ENCODE measurements at places on chromosomes 7 and 10.

GRCh38 chr10:102492983-102493382 is 9.5 kb downstream of the ACTR1A start:
- DNase-seq = no peak

GRCh38 chr10:32959006-32959920 is 1.2 kb upstream of the ITGB1 start:
- DNase-seq = no peak

DNA sequence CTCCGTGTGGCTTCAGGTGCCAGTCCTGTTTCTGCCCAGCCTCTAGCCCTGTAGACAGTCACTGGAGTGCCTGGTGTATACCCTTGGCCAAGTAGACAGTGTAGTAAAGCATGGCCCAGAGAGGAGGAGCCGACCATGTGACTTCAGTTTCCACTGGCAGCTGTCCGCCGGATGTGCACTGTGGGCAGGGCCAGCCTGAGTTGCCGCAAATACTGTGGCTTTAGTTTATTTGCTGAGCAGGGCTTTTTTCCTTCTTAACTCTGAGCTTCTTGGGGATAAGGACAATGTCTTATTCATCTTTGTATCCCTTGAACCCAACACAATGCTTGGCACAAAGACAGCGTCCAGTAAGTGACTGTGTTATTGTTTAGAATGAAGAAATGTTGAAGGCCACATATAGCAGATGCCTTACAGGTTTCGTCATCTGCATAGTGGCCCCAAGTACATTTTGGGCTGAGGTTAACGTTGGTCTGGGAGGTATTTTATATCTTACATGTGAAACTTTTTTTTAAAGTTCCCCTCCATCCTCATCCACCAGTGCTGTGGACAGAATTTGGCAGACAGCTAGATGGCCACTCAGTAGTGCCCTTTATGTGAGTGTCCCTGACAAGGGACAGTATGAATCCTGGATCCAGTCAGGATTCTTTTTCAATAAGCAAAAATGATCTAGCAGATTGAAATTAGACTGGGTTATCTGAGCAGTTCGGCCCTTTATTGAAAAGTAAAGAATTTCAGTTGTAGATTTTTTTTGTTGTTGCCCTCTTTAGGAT is 40.6 kb downstream of the CYP17A1 start:
- DNase-seq = no peak

DNA sequence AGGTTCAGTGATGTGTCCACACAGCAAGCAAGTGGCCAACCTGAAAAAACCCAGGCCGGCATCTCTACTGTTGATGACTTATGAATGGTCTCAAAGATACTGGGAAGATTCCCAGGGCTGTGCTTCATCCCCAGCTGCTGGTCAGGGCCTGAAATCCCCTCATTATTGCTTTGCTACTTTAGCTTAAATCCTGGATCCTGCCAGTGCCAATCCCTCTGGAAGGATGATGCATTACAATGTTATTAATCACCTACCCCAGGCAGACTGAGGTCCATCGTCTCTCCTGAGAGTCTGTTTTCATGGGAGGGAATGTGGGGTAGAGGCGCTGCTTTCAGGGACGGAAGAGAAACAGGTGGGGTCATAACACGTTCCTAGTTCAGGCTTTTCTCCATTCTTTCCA is 371.6 kb downstream of the RPS24 start:
- no peak for DNase-seq

DNA sequence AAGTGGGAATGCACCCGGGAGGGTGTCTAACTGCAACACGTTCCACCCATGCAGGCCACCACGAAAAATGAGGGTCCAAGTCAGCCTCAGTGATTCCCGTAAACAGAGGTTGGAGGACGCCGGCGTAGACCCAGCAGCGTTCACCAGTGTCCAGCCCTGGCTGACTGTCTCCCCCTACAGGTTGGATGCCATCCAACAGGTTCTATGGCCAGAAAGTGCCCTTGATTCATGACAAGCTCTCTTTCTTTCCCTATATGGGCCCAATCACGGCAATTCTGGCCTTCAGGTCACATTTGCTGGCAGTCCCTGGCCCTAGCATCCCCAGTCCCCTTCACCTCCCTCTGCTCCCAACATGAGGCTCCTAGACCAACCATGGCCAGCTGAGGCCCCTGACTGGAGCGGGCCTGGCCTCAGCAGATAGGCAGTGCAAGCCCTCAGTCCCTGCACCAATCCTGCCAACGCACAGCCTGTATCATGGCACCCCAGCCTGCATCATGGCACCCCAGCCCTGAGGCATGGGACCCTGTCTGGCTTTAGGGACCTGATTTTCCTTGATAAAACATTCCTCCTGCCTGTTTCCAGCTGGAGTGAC is 227.4 kb downstream of the GRID1 start:
- DNase-seq = no peak

- DNase-seq = no peak
These were observed 19.4 kb downstream of the LDB3 start for GRCh38 chr10:86687750-86688149.

DNA sequence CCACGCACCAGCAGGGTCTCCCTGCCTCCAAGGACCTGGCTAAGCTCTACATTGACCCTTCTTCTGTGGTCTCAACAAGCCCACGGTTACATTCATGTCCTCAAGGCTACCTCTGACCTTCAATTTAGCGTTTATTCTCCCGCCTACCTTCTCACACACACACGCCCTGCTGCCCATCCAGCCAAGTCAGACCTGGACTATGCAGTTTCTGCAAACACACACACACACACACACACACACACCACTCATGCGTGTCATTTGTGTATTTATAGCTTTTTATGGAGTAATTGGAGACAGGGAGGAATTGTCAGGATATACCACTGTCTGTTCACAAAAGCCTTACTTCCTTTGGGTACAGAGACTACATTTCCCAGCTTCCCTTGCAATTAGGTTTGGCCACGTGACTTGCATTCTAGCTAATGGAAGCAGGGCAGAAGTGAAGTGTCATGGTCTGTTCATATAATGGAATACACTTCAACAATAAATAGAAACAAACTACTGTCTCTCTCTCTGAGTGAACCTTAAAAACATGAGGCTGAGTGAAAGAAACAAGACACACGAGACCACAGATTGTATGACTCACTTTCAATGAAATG is 53.8 kb upstream of the CPXM2 start:
- no peak for DNase-seq

- DNase-seq = no peak
These were observed 14.0 kb downstream of the C10orf105 start for GRCh38 chr10:71705582-71705981.

GRCh38 chr10:76649723-76650127 is 987.9 kb downstream of the KCNMA1 start:
- DNase-seq = no peak

DNA sequence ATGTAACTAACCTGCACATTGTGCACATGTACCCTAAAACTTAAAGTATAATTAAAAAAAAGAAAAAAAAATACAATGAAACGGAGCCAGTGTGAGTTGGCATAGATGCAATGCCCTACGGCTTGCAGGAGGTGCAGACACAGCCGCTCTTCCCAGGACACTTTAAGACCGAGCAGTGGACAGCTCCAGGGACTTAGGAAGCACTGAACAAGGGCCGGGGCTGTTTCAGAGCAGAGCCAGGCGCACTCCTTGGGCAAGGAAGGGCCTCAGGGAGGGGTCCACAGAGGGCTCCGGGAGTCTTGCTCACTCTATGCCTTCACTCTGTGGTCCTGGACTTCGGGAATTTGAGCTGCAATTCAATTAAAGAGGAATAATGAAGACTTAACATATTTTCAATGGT is 355.3 kb downstream of the TCERG1L start:
- no peak for DNase-seq

DNA sequence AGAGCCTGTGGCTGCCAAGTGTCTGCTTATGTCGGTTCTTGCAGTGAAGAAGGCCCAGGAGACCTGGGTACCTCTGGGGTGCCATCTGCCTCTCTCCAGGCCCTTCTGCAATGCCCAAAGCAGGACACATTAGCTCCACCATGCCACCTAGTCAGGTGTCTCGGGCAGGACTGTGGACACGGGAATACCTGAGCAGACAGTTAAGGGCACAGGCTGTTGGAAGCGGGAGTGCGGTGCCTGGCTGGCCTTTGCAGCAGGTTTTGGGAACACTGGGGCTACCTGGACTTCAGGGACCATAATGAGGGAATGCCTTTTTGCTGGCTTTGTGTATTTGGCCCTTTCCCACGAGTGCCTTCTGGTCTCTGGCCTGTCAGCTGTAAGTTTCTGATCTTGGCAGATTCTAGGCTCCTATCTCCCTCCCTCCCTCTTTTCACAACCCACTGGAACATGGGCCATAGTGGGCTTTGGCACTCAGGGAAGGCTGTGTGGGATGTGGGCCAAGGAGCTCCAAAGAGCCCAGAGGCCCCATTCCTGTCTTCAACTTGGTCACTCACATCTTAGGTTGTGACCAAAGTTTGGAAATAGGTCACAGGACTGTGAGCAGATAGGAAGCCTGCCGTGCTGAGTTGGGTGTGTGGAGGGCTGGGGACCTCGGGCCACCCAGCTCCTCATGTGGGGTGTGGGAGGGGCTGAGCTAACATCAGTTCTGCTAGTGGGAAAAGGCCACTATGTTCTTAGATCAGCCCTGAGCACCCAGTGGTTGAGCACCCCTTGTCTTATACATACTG is 41.5 kb upstream of the CXCL12 start:
- DNase-seq = no peak

DNA sequence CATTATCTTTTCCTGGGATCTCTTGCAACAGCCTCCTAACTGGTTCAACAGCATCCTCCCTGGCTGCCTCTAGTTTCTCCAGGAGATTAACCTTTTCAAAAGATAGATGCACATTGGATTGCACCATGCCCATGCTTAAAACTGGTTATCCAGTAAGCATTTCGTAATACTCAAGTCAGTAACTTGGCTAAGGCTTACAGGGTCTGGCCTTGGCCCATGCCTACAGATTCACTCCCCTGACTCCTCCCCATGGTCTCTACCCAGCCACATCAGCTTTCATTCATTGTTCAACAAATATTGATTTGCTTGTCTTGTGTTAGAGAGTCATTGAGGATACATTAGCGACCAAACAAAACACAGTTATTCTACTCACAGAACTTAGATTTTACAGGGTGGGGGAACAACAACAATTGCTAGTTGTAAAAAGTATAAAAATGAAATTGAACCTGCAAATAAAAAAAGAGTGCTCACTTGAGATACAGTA is 1.8 kb upstream of the KIF20B start:
- DNase-seq = no peak
